ENCODE measurements at places on chromosomes 3 and 15.
A peak's percentile ranks its signal among the peaks of the same experiment; 100 is the strongest.

DNA sequence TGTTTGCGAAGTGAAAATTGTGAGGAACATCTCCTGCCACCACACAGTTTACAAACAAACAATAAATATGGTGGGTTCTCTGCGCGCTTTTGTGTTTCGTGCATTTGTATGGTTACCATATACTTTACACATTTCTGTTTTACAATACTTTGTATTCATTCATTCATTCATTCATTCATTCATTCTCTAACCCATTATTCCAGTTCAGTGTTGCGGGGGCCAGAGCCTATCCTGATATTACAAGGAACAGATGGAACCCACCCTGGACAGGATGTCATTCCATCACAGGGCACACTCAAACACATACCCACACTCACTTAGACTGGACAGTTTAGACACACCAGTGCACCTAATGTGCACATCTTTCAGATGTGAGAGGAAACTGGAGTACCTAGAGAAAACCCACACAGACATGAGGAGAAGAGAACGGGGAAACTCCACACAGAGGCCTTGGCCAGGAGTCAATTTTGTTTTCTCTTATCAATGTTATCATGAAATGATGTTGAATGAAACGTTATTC is 160.5 kb downstream of the FNDC3B start:
- no peak for DNase-seq

DNA sequence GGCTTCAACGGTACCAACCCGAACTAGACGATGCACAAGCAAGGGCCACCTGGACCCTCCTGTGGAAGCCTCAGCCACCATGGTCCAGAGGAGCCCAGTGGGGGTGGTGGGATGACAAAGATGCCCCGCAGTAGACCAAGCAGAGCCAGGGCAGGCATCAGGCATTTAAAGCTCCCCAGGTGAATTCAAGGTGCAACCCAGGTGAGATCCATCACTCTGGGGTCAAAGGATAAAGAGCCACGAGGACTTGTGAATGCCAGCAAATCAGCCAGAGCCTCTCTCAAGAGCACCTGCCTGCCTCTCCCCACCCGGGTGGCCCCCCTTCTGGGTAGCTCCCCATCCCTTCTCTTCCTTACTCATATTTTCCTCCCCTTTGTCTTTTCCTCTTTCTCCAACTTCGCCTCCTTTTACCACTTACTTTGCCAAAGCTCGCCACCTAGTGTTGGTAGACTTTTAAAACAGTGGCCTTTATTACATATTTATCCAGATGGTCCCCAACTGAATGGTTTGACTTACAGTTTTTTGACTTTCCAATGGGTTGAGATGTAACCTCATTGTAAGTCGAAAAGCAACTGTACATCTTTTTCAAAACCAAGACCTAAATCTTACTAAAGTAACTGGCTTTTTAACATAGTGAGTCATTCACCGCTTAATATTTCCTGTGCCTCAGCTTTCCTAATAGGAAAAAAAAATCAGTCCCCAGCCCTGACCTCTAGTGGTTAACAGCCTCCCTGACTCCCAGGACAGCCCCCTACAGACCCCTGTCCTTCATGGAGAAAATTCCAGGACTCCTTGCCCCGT is 18.8 kb downstream of the PLA2G4F start:
- peak; percentile 17 for DNase-seq

DNA sequence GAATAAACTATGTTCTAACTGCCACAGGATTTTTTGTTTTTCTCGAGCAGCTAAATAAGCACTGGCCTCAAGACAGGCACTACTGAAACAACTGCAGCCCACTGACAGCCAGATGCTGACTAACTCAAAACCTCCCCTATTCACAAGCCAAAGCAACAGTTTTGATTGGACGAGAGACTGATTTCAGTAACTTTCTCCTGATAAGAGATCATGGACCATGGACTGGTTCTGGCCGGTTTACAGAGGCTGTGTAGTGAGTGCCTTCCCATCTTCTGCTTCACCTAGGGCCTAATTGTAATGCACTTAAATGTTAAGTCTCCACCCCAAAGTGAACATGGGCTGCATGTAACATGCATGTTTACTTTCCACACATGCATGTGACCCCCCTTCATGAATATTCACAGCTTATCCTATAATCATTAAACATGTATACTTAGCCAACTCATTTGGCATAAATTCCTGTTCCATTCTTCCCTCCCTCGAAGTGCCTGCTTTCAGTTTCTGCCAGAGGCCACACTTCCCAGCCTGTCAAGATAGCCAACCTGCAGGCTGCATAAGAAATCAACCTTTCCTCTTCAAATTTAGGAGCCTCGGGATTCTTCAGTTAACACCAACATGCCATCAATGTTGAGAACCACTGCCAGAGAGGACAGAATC is 108.2 kb downstream of the ULK4 start:
- DNase-seq, result no peak

- DNase-seq, result no peak
Measured at GRCh38 chr15:95742836-95743235, 587.7 kb upstream of the NR2F2 start.

DNA sequence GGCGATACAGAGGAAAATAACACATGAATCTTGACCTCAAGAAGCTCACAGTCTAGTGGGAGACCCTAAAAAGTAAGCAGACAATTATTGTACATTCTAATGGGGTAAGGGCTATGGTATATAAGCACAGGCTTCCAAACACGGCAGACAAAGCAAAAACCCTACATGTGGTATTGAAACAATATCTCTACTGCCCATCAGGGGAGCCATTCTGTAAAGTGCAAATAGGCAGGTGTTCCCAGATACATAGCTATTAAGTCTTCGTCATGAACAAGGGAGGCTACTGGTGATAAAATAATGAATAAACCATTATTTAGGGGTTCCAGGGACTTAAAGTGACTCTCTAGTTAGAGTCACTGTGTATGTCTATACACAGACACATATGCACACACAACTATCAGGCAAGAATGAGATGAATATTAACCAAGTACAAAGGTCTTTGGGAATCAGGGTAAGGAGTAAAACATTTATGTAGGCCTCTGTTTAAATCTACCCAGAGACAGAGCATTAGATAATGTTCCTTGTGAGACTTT is 38.7 kb upstream of the ASB14 start:
- no peak for DNase-seq

DNA sequence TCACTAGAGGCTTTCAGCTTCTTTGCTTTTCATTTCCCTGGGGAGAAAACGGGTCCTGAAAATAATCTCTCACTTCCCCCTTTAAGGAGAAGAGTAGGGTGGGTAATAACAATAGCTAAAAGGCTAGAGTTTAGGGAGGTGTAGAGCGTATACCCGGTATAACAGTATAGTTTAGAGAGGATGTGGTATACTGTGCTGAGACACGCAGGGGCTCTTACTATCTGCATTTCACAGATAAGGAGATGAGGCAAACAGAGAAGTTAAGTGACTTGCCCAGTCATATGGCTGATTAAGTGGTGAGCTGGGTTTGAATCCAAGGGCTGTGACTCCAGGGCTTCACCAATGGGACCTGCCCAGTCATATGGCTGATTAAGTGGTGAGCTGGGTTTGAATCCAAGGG is 15.0 kb upstream of the KCNMB3 start:
- no peak for DNase-seq

GRCh38 chr3:89145995-89146394 is 38.6 kb downstream of the EPHA3 start:
- DNase-seq, result no peak

DNA sequence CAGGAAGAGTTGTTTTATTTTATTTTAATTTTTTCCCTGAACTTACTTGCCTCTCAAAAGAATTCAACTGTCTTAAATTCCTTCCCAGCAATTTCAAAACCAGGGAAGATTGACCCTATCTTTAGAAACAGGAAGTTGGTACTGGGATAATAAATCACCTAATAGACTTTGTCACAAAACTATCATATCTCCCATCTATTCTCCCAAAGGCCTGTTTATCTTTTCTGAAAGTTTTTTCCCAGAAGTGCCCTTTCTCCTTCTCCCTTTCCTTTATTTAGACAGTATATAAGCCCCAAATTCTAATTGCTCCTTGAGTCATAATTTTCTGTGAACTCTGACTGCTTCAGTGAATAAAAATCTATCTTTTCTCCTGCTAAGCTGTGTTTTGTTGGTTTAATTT is 2.9 kb upstream of the RNF7 start:
- no peak for DNase-seq

DNA sequence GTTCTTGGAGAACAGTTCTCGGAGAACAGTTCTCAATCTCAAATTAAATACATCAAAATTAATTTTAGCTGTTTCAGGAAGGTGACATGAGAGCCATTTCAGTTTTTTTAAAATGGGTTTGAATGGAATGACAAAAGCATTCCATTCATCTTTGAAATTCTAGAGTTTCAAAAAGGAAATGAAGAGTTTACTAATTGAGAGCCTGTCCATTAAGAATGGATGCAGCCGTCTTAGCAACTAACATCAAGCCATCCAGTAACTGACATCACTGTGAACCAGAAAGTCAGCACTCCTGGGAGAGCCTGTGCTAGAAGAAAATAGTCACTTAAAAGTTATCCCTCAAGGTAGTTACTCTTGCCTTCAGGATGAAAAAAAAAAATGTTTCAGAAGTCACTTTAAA is 47.0 kb upstream of the FSTL1 start:
- DNase-seq, result no peak

GRCh38 chr3:169295126-169295525 is 368.4 kb downstream of the MECOM start:
- DNase-seq, result no peak

GRCh38 chr15:101156509-101157159 is 95.2 kb downstream of the CHSY1 start:
- no peak for DNase-seq

DNA sequence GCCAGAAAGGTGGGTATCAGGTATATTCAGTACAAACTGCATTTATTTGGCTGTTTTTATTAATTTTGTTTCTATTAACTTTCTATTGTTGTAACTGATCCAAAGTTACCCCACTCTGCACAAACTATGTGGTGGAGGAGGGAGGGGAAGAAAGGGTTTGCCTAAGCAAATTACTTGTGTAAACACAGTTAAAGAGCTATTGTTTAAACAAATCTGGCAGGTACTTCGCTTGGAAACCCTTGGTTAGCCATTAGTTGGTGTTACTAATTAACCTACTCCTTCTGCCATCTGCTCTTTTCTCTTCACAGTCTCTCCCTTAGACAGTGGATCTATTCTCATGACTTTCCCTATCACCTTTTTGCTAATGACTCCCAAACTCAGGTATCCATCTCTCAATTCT is 328.4 kb upstream of the NECTIN3 start:
- DNase-seq, result no peak

DNA sequence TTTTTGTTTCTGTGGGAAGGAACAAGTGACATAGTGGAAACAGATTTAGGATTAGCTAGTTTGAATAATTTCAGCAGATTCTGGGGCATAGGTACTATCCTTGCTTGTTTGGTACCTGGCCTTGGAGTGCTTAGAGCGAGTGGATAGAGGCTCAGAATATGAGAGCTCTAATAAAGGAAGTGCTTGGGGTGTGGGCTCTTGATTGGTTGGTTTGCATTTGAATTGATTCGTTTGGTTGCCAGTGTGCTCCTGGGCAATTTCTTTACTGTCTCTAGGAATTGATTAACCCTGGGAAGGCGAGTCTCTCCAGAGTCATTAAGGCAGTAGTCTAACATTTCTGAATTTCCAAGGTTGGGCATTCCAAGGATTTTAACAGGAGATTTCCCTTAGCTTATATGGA is 98.0 kb downstream of the DTWD1 start:
- DNase-seq, result no peak

GRCh38 chr3:104879919-104880318 is 486.8 kb upstream of the ALCAM start:
- no peak for DNase-seq

GRCh38 chr3:116188231-116188785 is 257.0 kb downstream of the LSAMP start:
- no peak for DNase-seq

DNA sequence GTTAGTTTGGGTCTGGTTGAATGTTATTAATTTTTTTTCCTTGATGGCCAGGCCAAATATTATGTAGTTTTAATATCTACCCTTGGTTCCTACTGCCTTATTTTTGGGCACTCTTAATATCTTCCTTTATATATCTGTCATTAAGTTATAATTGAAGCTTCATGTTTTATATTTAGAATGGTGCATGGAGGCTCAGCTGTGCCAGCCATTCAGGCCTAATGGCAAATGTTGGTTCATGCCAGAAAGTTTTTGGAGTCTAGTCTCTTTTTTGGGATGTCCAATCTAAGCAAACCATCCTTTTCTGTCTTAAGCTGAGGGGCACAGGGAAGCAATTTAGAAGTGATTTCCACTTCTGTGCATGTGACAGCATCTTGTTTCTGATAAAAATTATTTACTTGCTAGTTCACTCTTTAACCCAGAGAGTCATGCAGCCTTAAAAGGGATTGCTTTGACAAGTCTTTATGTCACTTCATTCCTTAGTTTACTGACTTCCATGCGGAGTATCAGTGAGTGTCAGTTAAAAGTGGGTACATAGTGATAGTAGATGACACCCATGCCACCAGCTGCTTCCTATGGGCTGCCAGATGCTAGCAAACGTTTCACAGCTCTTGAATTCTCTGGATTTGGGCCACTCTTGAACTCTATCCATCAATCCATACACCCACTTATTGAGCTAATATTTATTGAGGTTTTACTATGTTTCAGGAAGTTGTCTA is 33.0 kb downstream of the MITF start:
- no peak for DNase-seq

DNA sequence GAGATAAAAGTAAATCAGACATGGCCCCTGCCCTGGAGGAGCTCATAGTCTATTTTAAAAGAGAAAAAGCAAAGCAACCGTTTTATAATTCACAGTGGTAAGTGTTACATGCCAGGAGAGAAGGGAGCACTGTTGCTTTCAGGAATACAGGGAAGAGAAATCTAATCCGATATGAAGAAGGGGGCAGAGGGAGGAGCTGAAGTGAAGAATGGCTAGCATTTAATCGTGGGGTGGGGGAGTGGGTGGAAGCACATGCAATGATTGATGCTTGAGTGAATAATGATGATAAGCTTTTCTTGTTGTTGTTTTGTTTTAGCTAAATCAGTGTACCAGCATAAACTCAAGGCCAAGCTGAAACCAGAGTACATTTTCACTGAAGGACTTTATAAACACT is 629.5 kb downstream of the MAGI1 start:
- DNase-seq, result no peak

DNA sequence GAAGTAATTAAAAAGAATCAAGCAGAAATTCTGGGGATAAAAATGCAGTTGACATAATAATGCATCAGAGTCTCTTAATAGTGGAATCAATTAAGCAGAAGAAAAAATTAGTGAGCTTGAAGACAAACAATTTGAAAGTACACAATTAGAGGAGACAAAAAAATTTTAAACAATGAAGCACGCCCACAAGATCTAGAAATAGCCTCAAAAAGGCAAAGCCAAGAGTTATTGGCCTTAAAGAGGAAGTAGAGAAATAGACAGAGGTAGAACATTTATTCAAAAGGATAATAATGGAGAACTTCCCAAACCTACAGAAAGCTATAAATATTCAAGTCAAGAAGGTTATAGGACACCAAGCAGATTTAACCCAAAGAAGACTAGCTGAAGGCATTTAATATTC is 113.3 kb downstream of the TBC1D2B start:
- DNase-seq, result no peak

GRCh38 chr3:148998297-148998696 is 7.0 kb downstream of the GYG1 start:
- DNase-seq, result no peak

- DNase-seq, result no peak
Measured at GRCh38 chr3:138408751-138409570, 25.5 kb upstream of the ESYT3 start.
